ENCODE measurements at places on chromosomes 12 and 14.

DNA sequence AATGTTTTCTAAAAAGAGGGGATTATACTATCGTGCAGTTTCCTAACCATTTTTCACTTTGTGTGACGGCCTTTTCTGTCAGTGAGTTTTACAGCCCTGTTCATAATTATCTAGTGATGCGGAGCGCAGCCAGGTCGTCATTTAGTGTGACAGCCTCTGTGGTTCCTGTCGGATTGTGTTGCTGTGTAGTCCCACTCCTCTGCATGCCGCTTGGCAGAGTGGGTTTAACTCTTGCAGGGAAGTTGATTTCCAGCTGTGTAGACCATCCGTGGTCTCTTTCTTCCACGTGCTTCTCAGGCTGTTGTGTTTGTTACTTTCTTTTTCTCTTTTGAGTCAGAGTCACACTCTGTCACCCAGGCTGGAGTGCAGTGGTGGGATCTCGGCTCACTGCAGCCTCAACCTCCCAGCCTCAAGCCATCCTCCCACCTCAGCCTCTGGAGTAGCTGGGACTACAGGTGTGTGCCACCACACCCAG, 8.6 kb downstream of the RAN start:
- DNase-seq: no peak

DNA sequence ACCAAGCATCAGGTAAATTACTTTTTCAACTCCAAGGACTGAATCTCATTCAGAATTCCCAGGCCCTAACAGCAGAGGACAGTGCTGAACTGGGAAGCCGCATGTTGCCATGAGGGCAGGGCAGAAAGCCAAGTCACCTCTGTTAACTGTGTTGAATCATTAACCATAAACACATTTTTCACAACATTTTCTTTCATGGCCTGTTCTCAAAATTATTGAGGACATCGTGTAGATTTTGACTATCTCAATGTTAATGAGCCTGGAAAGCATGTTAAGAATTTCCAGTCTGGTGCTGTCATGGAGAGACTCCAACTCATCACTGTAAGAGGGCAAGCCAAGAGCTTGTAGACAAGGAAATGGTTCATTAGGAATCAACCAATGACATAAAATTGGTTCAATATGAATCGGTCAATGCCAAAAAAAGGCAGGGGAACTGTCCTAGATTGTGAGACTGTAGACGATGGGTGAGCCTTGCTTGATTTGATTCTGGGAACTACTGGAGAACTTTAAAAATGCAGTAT, 33.7 kb downstream of the CPM start:
- DNase-seq: no peak

DNA sequence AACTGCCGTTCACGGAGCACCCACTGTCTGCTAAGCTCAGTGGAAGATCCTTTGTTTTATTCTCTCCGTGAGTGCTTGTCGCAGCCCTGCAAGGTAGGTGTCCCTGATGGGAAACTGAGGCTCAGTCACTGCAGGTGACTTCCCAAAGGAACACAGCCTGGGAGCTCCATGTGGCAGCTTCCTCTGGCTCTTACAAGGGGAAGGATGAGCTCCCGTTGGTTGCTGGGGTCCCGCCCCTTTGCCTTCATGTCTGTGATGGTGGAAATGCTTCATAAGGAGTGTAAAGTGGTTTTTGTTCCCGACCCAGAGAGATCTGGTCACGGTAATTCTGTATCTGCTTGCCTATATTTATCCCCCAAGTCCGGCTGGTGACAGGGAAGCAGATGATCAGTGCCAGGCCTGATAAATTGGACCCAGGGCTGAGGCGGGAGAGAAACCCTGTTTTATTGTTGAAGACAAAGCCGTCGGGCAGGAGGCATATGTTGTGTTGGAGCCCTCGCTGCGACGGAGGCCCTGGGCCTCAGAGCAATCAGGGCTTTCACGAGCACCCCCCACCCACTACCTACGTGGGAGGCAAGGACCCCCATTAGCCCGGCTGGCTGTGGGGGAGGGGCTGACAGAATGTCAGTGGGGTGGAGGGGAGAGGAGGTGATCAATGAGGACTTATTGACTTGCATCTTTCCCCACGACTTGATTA, 91.9 kb downstream of the KIF26A start:
- no peak for DNase-seq

GRCh38 chr14:70002589-70003346, 123.6 kb downstream of the SMOC1 start:
- DNase-seq: no peak

DNA sequence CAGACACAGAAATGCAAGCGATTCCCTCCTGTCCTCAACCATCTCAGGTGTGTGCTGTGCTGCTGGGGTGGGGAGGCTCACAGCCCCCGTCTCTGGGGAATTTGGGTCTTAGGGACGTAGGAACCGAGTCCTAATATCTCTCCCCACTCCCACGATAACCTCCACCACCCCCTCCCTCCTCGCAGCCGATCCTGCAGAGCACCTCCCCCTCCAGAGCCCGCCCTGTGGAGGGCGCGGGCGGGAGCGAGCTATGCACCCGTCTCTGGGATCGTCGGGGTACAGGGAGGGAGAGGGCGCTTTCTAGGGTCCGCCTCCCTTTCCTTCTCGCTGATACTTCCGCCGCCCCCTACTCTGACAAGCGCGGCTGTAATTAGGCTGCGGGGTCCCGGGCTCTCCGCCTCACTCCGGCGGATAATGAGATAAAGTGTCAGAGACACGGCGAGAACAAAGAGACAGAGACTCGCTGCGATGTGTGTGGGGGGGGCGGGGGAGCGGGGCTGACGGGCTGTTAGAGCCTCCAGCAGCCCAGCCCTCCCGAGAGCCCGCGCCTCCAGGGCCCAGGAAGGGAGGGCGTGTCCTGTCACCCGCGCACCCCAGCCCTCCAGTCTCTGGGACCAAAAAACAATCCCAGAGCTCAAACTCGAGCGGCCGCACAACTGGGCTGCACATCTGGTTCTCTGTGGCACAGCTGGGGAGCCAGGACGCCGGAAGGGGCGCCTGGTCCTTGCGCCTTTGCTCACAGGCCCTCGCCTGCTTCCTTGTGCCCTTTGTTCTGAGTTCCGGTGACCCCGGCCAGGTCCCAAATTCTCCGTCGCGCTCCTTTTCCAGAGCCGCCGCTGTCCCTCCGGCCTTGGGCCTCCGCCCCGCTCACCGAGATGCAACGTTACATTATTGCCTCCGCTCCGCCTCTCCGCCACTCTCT, 8.7 kb downstream of the SHMT2 start:
- no peak for DNase-seq
